ENCODE measurements at places on chromosomes 3 and 15.

DNA sequence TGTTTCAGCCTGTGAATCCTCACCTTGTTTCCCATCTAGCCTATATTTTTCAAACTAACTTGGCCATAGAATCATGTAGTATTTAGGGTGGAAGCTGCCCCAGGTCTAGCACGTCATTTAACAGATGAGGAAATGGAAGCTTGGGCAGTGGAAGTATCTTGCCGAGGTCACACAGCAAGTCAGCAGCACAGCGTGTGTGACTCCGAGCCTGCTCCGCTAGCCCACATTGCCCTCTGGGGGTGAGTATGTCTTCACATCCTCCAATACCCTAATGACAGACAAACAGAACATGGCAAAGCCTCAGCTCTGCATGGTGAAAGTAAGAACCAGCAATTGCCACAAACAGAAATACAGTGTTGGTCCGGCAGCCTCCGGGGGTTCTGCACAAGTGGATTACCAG lies 2.2 kb upstream of the CCR5 start:
- peak overlapping the region; percentile 5 for H3K27ac ChIP-seq
- H3K36me3 ChIP-seq, result no peaks in the 10 kb centered on the region
- peaks cover 56% of the 10 kb centered on the region for H3K4me1 ChIP-seq
- DNase-seq, result peak; percentile 53
- no peaks in the 10 kb centered on the region for H3K27me3 ChIP-seq

DNA sequence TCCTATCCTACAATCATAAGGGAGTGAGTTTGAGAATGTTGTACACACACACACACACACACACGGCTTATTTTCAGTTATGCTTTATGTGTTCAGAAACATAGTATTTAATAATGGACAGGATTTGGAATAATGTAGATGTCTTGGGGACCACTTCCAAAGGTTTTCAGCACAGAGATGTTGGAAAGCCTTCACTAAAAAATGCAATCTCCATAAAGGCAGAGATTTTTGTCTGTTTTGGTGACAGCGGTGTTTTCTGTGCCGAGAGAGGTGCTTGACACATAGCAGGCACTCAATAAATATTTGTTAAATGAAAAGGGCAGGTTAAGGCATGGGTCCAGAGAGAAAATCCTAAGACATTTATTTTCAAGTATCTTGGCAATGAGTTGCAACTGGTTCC lies 428.2 kb upstream of the RGMA start:
- H3K4me3 ChIP-seq, result no peak overlapping the region
- H3K36me3 ChIP-seq, result no peaks in the 10 kb centered on the region
- no peaks in the 10 kb centered on the region for H3K27me3 ChIP-seq
- no peak overlapping the region for H3K27ac ChIP-seq
- DNase-seq, result no peak

- H3K4me1 ChIP-seq, result peaks cover 22% of the 10 kb centered on the region
- no peak overlapping the region for H3K4me3 ChIP-seq
- no peaks in the 10 kb centered on the region for H3K36me3 ChIP-seq
- no peak for DNase-seq
- H3K27me3 ChIP-seq, result no peaks in the 10 kb centered on the region
These were observed 130.4 kb downstream of the PPM1L start for GRCh38 chr3:160886421-160886820.

- no peak overlapping the region for H3K4me3 ChIP-seq
- H3K36me3 ChIP-seq, result no peaks in the 10 kb centered on the region
- no peak for DNase-seq
- H3K4me1 ChIP-seq, result no peaks in the 10 kb centered on the region
- H3K27ac ChIP-seq, result no peak overlapping the region
These were observed 590.0 kb upstream of the ADAMTS9 start for GRCh38 chr3:65277798-65278197.

DNA sequence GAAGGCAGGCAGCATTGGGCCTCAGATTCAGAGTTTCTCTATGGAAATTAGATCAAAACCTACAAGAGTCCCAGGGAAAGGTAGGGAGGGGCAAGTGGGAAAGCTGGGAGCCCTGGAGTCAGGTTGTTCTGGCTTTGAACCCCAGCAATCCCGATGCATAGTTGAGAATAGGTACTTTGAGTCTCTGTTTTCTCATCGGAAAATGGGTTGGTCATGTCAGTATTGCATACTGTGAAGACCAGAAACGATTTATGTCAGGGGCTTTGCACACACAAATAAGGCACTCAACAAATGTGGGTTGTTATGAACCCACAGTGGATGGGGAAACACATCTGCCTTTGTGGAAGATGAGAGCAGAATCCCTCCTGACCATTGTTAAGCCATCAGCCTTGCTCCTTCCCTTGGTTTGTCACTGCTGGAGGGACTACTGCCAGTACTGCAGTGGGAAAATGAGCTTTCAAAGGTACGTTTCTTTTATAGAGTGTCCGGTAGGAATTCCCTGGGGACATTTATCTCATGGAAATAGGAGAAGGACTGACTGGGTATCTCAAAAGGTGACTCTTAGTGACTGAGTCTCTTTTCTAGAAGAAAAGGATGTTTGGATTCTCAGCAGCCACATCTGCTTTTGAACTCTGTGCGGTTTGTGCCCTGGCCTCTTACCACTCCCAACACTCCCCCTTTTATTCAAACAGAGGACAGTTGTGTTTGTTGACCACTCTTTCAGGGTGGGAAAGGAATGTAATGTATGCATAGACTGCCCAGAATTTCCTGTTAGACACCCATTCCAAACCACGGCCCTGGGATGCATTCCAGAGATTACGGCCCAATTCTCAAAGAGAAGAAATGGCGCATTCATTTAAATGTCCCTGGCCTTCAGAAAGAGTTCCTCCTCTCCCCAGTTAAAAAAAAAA lies 54.6 kb upstream of the VILL start:
- no peak overlapping the region for H3K4me3 ChIP-seq
- H3K27me3 ChIP-seq, result no peaks in the 10 kb centered on the region
- no peaks in the 10 kb centered on the region for H3K36me3 ChIP-seq
- H3K4me1 ChIP-seq, result no peaks in the 10 kb centered on the region
- no peak overlapping the region for H3K27ac ChIP-seq

DNA sequence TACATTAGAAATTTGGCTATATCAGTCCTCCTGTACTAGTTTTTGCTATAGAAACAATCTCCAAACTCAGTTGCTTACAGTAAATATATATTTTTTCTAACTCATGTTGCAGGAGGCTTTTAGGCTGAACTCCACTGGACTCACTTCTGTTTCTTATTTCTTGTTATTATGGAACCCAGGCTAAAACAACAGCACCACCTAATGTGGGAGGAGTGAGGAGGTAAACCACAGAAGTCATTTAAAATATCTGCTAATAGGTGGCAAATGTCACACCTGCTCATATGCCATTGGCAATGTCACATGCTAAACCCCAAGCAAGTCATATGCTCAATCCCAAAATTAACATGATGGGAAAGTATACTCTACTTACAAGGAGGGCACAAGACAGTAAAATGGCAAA lies 462.2 kb downstream of the PLOD2 start:
- H3K27me3 ChIP-seq, result no peaks in the 10 kb centered on the region
- DNase-seq, result no peak
- H3K36me3 ChIP-seq, result no peaks in the 10 kb centered on the region
- H3K27ac ChIP-seq, result no peak overlapping the region

GRCh38 chr3:7207125-7207524 lies 346.2 kb downstream of the GRM7 start:
- no peaks in the 10 kb centered on the region for H3K36me3 ChIP-seq
- no peak overlapping the region for H3K27ac ChIP-seq
- no peak for DNase-seq
- no peaks in the 10 kb centered on the region for H3K4me1 ChIP-seq
- no peak overlapping the region for H3K4me3 ChIP-seq

DNA sequence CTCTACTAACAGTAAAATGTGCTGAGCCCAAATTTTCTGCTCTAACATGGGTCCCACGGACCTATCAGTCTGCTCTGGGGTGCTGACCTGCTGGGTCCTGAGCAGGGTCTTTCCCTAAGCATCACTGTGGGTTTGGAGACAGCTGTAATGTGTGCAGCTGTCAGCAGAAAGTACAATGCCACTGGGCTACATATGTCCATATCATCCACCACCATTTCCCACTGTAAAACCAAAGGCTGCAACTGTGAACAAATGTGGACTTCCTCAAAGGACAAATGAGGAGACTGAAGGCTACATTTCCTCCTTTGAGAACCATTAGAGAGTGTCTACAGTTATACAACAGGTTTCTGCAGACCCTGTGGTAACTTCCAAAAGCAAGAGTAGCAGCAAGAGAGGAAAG lies 33.8 kb upstream of the IP6K2 start:
- no peak overlapping the region for H3K27ac ChIP-seq
- H3K36me3 ChIP-seq, result no peaks in the 10 kb centered on the region

GRCh38 chr3:49471856-49472495 lies 1.9 kb downstream of the DAG1 start:
- no peaks in the 10 kb centered on the region for H3K27me3 ChIP-seq
- DNase-seq, result no peak
- H3K36me3 ChIP-seq, result peaks cover 8% of the 10 kb centered on the region
- H3K4me1 ChIP-seq, result peaks cover 28% of the 10 kb centered on the region

DNA sequence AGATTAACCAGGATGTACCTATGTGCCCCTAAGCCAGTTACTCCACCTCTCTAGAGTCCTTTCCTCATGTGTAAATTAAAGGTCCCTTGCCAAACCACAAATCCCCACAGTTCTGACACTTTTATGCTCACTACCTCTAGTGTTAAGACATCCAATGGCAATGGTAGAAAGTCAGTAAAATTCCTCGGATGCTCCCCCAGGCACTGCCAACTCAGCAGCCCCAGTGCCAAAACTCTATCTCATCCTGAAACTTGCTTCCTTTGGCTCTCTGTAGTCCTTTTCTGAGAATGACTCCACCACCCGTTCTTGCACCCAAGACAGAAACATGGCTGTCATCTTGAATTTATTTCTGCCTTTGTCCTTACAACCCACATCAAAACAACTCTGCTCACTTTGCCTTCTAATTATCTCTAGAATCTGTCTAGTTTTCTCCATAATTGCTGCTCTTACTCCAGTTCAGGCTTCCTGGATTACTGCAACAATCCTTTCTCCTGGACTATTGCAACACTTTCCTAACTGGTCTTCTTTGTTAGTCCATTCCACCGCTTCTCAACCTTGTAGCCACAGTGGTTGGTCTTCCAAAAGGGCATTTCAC lies 41.6 kb downstream of the MB21D2 start:
- no peaks in the 10 kb centered on the region for H3K27me3 ChIP-seq
- H3K27ac ChIP-seq, result no peak overlapping the region
- no peak for DNase-seq
- H3K4me1 ChIP-seq, result no peaks in the 10 kb centered on the region

- no peaks in the 10 kb centered on the region for H3K4me1 ChIP-seq
- no peak overlapping the region for H3K4me3 ChIP-seq
- DNase-seq, result no peak
- no peaks in the 10 kb centered on the region for H3K36me3 ChIP-seq
These were observed 222.3 kb upstream of the EIF1B start for GRCh38 chr3:40086890-40087883.

GRCh38 chr15:79261836-79262235 lies 20.7 kb upstream of the ANKRD34C start:
- no peaks in the 10 kb centered on the region for H3K36me3 ChIP-seq
- H3K4me1 ChIP-seq, result no peaks in the 10 kb centered on the region
- DNase-seq, result no peak
- H3K27me3 ChIP-seq, result peaks cover 3% of the 10 kb centered on the region
- no peak overlapping the region for H3K27ac ChIP-seq

- H3K27ac ChIP-seq, result no peak overlapping the region
- H3K36me3 ChIP-seq, result peaks cover 22% of the 10 kb centered on the region
- no peaks in the 10 kb centered on the region for H3K4me1 ChIP-seq
- DNase-seq, result peak; percentile 29
- H3K27me3 ChIP-seq, result no peaks in the 10 kb centered on the region
These were observed 47.5 kb upstream of the LIMD1 start for GRCh38 chr3:45546716-45547701.

DNA sequence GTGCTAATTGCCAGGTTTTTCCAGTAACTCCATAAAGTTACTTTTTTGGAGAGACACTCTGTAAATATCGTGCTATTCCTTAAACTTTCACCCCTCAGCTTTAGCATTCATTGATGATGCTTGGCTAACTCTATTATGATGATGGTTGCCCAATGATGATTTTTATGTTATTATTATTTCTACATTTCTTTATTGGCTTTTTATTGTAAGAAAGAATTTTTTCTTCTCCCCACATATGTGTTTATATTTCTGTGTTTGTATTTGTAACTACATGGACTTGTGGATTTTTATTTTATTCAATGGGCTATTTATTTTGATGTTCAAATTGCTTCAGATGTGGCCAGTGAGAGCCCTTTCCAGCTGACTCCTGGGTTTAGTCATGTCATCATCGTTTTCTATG lies 162.5 kb upstream of the BHLHE40 start:
- peaks cover 39% of the 10 kb centered on the region for H3K4me1 ChIP-seq
- no peak overlapping the region for H3K27ac ChIP-seq

- H3K4me3 ChIP-seq, result no peak overlapping the region
- DNase-seq, result no peak
- H3K27me3 ChIP-seq, result peaks cover 32% of the 10 kb centered on the region
These were observed 237.4 kb downstream of the TLE3 start for GRCh38 chr15:69860321-69860720.

GRCh38 chr3:187150599-187150998 lies 11.3 kb upstream of the RPL39L start:
- H3K27ac ChIP-seq, result no peak overlapping the region
- H3K36me3 ChIP-seq, result no peaks in the 10 kb centered on the region
- peak; percentile 26 for DNase-seq
- H3K27me3 ChIP-seq, result no peaks in the 10 kb centered on the region

- no peaks in the 10 kb centered on the region for H3K4me1 ChIP-seq
- DNase-seq, result no peak
- no peaks in the 10 kb centered on the region for H3K27me3 ChIP-seq
- no peak overlapping the region for H3K4me3 ChIP-seq
- H3K27ac ChIP-seq, result no peak overlapping the region
These were observed 78.7 kb upstream of the ATP2B2 start for GRCh38 chr3:10583798-10584708.

DNA sequence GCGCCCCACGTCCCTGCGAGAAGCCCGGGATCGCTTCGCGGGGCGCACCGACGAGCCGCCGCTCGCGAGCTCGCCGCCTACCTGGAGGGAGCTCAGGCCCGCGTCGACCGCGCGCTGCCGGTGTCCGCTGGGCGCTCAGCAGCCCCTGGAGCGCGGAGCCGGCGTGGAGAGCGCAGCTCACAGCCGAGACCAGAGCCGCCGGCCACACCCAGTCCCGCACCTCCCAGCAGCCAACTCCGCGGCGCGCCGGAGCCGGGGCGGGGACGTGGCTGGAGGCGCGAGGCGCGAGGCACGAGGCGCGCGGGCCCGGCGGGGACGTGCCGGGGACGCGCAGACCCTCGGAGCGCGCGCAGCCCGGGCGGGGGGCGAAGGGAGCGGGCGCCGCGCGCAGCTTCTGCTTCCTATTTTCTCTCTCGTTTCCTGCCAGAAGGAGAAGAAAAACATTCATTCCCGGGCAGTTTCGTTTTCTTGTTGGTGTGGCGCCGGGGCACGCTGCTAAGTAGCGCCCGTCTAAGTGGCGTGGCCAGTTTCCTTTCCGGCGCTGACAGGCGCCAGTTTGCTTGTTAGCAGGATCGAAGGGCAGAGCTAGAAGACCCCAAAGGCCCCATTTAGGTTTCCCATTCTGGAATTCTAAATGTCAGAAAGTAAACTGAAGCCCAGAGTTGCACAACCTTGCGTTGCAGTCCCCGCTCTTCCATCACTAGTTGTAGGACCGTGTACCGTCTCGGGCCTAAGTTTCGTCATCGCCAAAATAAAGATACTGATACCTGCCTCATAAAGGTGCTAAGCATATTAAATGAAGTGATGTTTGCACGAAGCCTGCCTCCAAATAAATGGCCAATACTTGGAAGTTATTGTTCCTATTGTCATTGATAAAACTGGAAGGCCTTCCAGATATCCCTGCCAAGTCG lies at the start of gene GNB4:
TSS of gene GNB4 (minus strand) at position 206 of the 911 bp plus-strand sequence. CDS start 25,270 bp downstream, outside the sequence.
- peak within 1 kb of the TSS; percentile 98 for H3K4me3 ChIP-seq
- peaks cover 37% of the 10 kb centered on the region for H3K4me1 ChIP-seq
- H3K27me3 ChIP-seq, result peaks cover 9% of the 10 kb centered on the region

GRCh38 chr3:124845406-124845805 lies 41.8 kb downstream of the ITGB5 start:
- no peaks in the 10 kb centered on the region for H3K27me3 ChIP-seq
- no peaks in the 10 kb centered on the region for H3K36me3 ChIP-seq
- H3K27ac ChIP-seq, result no peak overlapping the region
- DNase-seq, result no peak
- H3K4me3 ChIP-seq, result no peak overlapping the region

All from DND-41 (cell line).